Progenitor cell of endocrine pancreas (in vitro differentiated cells): ENCODE measurements at places on chromosomes 16 and 17.

- DNase-seq = no peak
Observed at GRCh38 chr17:2033153-2033552, 3.2 kb downstream of the DPH1 start.

DNA sequence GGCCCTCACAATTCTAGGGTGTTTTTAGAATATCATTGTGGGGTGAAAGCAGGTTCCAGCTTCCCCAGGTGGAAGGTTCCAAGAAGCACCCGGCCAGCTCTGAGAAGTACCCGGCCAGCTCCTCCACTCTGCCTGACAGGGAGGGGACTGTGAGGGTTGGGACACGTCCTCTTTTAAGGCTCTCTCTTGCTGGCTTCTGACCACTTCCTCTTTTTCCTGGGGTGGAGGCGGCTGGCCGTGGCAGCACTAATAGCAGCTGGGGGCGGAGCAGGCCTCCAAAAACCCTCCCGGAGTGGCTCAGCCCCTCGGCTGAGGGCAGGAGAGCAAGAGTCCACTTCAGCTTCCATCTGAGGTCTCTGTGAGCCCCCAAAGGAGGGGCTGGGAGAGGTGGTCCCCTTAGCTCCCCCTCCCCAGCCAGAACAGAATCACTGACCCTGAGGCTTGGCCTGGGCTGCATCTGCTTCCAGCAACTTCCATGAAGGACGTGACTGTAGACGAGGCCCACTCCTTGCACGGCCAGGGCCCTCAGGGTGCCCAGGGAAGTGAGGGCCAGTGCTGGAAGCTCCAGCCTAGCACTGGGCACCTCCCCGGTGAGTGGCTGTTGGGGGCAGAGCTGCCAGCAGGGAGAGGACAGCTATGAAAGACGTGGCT is 26.7 kb upstream of the PLCG2 start:
- no peak for DNase-seq

DNA sequence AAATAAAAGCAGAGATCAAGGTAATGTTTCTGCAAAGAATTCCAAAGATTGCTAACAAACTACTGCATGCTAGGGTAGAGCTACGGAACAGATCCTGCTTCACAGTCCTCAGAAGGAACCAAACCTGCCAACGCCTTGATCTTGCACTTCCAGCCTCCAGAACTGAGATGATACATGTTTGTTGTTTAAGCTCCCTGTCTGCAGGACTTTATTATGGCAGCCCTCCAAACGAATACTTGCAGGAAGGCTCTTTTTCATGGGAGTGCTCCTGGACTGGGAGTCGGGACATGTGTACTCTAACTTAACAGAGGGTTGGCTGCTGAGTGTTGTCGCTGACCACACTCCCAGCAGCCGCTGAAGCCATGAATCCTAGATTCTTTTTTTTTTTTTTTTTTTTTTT is 808.8 kb upstream of the EEF2KMT start:
- DNase-seq = no peak

DNA sequence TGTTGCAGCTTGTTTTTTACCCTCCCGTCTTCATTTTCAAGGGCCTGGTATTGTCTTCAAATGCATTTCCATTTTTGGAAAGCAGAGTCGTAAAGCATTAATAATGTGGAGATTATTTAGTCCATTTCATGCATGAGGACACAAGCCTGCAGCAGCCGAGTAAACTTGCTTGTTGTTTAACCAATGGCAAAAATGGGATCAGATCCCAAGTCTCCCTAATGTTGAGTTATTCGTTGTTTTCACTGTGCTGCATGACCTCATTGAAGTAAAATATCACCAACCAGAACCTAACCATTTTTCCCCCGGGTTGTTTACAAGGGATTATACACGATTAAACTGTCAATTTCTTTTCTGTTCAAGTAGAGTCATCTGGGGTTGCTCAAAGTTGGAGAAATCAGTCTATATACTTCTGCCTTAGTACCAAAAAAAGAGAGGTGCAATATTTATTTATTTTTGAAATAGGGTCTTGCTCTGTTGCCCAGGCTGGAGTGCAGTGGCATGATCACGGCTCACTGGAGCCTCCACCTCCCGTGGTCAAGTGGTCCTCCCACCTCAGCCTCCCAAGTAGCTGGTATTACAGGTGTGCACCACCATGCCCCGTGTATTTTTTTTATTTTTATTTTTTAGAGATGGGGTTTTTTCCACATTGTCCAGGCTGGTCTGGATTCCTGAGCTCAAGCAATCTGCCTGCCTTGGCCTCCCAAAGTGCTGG is 12.4 kb downstream of the AMZ2 start:
- no peak for DNase-seq

GRCh38 chr17:29732613-29733012 is 109.9 kb upstream of the CORO6 start:
- no peak for DNase-seq

GRCh38 chr16:4660454-4661007 is 32.8 kb upstream of the NUDT16L1 start:
- no peak for DNase-seq

DNA sequence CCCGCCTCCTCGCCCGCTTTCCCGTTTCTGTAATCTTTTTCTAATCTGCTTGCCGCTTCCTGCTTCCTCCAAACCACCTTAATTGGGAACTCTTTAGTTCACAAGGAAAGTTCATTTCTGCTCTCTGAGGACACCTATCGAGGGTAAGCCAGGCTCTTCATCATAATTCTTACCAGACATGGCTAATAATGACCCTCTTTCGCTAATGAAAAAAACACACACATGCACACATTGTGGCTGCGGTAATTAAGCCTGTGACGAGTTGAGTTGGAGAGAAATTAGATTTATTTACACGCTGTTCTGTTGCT is 100.6 kb downstream of the ZNF423 start:
- DNase-seq = no peak

DNA sequence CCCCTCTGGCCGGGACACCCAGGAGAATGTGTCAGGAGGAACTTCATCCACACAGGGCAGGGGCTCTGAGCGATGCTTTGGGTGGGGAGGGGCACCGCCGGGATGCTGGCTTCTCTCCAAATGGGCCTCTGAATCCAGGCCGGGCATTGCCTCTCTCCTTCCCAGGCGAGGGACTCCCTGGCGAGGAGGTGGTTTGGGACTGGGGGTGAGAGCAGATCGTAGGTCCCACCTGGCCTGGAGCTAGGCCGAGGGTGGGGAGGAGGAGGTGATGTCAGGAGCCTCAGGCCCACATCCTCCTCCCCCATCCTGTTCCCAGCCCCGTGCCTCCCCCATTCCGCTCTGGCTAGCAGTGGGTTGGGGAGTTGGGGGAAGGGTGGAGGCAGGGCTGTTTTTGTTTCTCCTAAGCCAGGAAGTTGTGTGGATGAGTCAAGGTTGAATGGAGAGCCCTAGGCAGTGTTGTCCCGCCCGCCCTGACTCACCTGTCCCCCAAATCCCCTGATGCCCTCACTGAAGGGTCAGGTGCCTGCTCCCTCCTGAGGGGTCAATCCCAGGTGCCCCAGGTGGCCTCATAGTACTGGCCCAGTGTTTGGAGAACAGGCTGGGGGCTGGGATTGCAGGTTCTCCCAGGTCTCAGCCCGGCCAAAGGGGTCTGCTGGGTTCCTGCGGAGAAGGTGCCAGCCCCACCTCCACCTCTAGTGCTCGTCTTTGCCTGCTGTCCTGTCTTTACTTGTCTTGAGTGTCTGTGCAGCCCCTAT is 2.8 kb downstream of the GRB7 start:
- no peak for DNase-seq

- DNase-seq = no peak
Observed at GRCh38 chr16:67468731-67469130, 12.2 kb downstream of the ATP6V0D1 start.

- no peak for DNase-seq
Observed at GRCh38 chr17:7475764-7476422, 3.5 kb downstream of the ZBTB4 start.

- DNase-seq = no peak
Observed at GRCh38 chr16:46613352-46613751, 7.8 kb downstream of the SHCBP1 start.

DNA sequence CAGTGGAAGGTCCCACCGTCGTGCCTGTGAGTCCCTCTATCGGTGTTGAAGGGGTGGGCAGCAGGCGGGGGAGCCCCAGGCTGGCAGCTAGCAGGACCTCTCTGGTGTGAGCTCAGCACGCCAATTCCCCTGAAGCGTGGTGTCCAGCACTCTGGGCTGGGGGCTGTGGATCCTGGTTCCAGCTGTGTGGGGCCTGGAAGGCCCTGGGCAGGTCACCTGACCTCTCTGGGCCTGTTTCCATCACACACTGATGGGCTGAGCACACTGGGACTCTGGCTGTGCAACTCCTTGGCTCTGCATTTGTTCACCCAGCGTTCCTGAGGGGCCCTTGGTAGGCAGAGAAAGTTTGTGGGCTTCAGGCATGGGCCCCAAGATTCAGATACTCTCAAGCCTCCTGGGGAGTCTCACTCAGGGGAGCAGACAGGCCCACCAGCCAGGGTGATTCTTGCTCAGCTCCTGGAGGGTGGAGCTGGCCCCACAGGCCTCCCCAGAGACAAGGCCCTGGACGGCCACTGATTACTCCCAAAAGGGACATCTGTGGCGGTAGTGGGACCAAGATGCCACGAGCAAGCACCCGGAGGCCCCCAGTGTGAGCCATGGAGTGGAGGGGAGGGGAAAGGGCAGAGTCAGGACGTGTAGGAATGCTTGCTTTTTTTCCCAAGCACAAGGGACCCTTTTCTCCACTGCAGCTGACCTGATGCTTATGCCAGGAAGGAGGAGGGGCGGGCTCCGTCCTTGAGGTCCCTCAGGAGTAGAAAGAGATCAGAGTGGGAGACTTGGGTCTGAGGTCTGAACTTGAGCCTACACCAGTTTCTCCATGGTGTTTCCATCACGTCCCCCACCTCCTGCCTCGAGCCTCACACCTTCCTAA is 8.5 kb downstream of the SCGB1C2 start:
- no peak for DNase-seq

GRCh38 chr17:61843435-61843834 is 19.9 kb downstream of the BRIP1 start:
- no peak for DNase-seq

DNA sequence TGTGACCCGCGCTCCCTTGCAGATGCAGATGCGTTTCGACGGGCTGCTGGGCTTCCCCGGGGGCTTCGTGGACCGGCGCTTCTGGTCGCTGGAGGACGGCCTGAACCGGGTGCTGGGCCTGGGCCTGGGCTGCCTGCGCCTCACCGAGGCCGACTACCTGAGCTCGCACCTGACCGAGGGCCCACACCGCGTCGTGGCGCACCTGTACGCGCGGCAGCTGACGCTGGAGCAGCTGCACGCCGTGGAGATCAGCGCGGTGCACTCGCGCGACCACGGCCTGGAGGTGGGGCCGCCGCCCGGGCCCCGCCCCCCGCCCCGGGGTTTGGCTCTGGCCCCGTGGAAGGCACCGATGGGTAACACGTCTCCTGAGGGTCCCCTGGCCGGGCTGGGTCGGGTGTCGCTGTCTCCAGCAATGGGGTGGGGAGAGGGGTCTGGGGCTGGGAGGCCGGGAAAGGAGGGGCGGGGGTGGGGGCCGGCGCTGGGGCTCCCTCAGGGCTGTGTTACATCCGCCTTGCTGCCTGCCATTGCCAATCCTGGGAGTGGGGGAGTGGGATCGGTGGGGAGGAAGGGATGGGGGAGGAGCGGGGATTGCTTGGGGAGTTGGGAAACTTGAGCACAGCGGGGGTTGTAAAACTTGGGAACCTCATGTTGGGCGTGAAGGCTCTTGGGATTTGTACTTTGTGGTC is 737 bp downstream of the NUDT16L1 start:
- no peak for DNase-seq
